ENCODE measurements at places on chromosomes 3 and 15. TPM values are rescaled to one million over a fixed set of nuclear protein-coding genes. Genes with fewer than 3 reads are reported as not detected.

GMNC gene
- not detected for total RNA-seq

ACSBG1 gene
- 0.21 TPM for total RNA-seq

SEMA7A gene
- 2.4 TPM for total RNA-seq

CKMT1B gene
- 7.6 TPM for total RNA-seq

SLC22A13 gene
- not detected for total RNA-seq

SPESP1 gene
- total RNA-seq = not detected

LIPC gene
- not detected for total RNA-seq

COL6A5 gene
- total RNA-seq = not detected

FETUB gene
- 0.05 TPM for total RNA-seq

C3orf33 gene
- 7.2 TPM for total RNA-seq

ADIPOQ gene
- total RNA-seq = not detected

CP gene
- 3.4 TPM for total RNA-seq

PIK3CB gene
- 17.6 TPM for total RNA-seq
